ENCODE measurements at places on chromosomes 7 and 10. TPM values are rescaled to one million over a fixed set of nuclear protein-coding genes. Genes with fewer than 3 reads are reported as not detected.

CYP3A5 gene
- total RNA-seq, result 774 TPM

GRCh38 chr10:79146611-79147130 is 77.9 kb downstream of the ZMIZ1 start:
- peaks cover 11% of the 10 kb centered on the region for H3K4me1 ChIP-seq
- peak overlapping the region; percentile 43 for H3K27ac ChIP-seq
- DNase-seq, result peak; percentile 86

PILRA gene
- total RNA-seq, result 5.0 TPM

- H3K27ac ChIP-seq, result no peak overlapping the region
- DNase-seq, result no peak
- no peak overlapping the region for H3K4me3 ChIP-seq
Observed at GRCh38 chr7:38185395-38186307, 7.6 kb downstream of the STARD3NL start.

EBLN1 gene
- total RNA-seq, result not detected
